Neural crest cell (in vitro differentiated cells): ENCODE measurements at places on chromosomes 11 and 22.

GRCh38 chr11:129248618-129249017 is 56.5 kb upstream of the ARHGAP32 start:
- no peak for DNase-seq

DNA sequence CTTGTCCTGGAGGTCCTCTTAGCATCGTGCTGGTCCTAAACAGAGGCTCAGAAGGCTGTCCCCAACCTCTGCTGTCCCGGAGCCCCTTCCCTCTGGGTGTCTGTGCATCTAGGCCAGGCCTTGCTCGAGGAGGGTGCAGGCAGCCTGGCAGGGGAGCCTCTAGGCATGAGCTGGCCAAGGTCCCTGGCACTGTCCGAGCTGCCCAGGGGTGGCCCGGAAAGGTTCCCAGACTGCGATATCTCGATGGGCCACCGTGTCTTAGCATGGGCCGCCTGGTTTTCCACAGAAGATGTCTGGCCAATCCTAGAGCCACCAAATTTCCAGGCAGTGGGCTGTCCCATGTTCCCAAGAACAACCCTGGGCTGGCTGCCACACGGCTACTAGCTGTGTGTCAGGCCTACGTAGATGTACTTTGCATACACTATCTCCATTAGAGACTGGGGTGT is 24.6 kb upstream of the SMIM38 start:
- no peak for DNase-seq

- no peak for DNase-seq
These were observed 14.5 kb downstream of the HORMAD2 start for GRCh38 chr22:30094804-30095203.

GRCh38 chr22:47166033-47166404 is 403.6 kb downstream of the TBC1D22A start:
- no peak for DNase-seq

DNA sequence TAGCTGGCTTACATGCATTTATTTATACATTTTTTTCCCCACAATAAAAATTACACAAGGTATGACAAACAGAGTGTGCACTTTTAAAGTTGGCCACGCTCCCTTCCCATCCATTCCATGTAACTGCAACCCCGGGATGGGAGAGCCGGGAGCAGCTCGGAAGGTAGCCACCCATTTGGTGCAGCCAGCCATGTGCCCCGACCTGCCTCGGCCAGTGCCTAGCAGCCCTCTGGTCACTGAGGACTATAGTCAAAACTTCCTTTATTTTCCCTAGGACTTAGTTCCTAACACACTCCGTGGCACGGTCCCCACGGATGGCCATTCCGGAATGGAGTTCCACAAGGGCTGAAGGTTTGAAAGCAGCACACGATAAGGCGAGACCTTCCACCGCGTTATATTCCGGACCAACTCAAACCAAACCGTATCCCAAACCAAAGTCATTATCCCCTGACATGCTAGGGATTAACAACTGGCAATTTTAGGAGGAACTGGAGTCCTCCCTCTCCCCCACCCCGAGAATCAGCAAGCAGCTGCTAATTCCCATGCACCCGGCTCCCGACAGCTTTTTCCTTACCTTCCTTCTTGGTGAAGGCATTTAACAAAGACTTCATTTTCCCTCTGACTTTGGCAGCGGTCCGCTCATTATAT is 426.4 kb downstream of the SHANK2 start:
- DNase-seq = no peak
